ENCODE measurements at places on chromosomes 1 and 21.

- DNase-seq: no peak
These were observed 140.8 kb downstream of the BRINP2 start for GRCh38 chr1:177311586-177311985.

DNA sequence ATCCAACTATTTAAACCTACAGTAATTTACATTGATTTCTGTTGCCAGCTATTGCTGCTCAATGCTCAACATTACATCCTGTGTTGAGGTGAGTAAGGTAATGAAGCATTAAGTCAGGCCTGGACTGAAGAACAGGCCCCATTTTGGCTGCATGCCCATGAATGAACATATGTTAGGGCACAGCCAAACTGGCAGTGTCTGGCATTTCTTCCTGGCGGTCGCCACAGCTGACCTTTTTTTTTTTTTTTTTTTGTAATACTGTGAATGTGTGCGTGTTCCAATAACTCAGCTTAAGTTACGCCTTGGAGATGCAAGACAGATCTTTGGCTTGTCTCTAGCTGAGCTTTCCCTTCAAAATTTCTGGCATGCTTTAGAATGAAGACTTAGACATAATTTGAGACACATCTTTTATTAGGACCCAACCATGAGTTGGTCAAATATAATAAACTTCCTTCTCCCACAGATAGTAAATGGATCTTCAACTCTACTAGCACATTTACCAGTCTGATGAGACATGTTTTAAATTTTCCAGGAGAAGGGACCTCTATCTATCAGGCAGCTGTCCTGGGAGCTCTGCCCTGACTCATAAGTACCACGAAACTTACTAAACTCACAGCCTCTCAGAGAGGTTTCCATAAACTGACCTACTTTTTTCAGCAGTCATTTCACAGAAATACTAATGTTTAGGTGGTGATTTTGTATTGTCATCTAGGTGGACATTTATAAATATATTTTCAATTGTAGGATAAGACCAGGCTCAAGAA, 341.1 kb upstream of the RUNX1 start:
- DNase-seq: peak; percentile 94

DNA sequence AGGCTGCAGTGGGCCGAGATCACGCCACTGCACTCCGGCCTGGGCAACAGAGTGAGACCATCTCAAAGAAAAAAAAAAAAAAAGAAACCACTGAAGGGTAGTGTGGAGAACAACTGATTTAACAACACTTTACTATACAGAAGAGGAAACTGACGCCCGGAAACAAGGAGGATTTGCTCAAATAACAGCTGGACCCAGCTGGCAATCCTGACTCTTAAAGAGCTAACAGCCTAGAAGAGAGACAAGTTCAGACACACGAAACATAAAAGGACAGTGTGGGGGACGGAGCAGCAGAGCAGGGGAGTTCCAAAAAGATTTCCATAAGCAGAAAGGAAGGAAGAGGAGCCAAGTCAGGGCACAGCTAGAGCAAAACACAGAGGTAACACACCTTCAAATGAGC, 4.4 kb downstream of the ECHDC2 start:
- DNase-seq: no peak

GRCh38 chr1:99655376-99655775, 9.5 kb downstream of the PALMD start:
- no peak for DNase-seq

- no peak for DNase-seq
These were observed 24.9 kb upstream of the CTBS start for GRCh38 chr1:84598846-84599741.

GRCh38 chr1:222421380-222421779, 126.5 kb downstream of the HHIPL2 start:
- DNase-seq: no peak

- no peak for DNase-seq
These were observed 16.9 kb downstream of the PCNX2 start for GRCh38 chr1:233278631-233279030.
